Small intestine (tissue), 16 donors: ENCODE measurements at places on chromosomes 13 and 19. TPM values are rescaled to one million over a fixed set of nuclear protein-coding genes. Genes with fewer than 3 reads are reported as not detected.

DNA sequence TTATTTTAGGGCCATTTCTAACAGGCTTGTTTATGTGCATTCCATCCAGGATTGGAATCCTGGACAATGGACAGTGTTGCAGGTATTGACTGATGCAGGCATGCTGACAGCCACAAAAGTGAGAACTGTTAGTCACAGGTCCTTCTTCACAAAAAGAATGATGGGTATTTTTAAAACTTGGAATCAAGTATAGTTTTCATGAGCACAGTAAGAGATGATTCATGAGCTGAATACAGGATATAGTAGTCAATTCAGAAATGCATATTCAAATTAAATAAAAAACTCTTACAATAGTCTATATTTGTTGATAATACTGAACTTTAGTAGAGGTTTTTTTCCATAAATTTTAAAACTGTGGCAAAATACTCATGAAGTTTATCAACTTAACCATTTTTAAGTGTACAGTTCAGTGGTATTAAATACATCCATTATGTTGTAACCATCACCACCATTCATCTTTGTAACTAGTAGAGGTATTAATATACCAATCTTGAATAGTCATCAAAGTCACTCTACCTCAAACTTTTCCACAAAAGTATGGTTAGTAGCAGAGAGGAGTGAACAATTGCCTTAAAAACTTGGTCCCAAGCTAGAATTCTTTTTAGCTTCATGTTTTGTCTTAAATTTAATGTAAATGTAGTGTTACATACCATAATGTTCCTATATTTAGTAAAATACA lies 79.5 kb downstream of the KCNRG start:
- no peak overlapping the region for H3K4me3 ChIP-seq
- no peak for DNase-seq
- peaks cover 10% of the 10 kb centered on the region for H3K4me1 ChIP-seq
- no peaks in the 10 kb centered on the region for H3K36me3 ChIP-seq
- no peak overlapping the region for H3K27ac ChIP-seq
- no peaks in the 10 kb centered on the region for H3K27me3 ChIP-seq

The STARD13 gene
- 2.2 TPM for polyA plus RNA-seq

GRCh38 chr13:40220299-40220935 lies 446.0 kb downstream of the FOXO1 start:
- H3K27me3 ChIP-seq: no peaks in the 10 kb centered on the region
- H3K4me1 ChIP-seq: no peaks in the 10 kb centered on the region
- peak overlapping the region; percentile 89 for H3K27ac ChIP-seq
- no peak for DNase-seq
- H3K36me3 ChIP-seq: no peaks in the 10 kb centered on the region

GRCh38 chr19:34351382-34351826 lies 13.6 kb upstream of the GPI start:
- DNase-seq: no peak
- peaks cover 4% of the 10 kb centered on the region for H3K36me3 ChIP-seq
- H3K27ac ChIP-seq: no peak overlapping the region

DNA sequence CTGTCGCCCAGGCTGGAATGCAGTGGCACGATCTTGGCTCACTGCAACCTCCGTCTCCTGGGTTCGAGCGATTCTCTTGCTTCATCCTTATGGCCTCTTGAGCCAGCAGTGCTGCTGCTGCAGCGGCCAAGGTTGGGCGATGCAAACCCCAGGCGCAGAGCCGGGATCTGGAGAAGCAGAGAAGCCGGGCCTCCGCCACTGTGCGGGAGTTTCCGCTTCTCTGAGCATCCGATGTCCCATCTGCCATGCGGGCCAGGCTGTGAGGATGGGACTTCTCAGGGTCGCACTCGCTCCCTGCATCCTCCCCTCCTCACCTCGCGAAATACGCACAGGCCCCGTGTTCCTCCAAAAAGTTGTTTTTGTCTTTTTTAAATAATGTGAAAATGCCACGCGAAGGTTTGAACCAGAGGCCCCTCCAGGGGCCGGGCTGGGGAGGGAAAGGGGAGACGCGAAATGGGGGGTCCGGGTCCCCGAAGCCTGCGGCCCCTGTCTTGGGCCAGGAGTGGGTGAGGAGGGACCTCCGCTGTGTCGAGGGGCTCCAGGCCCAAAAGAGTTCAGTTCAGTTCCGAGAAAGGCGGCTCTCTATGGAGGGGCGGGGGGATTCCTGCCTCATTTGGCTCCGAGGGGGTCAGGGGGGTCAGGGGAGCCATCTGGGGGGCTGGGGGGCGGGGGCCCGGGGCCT lies 15.9 kb downstream of the CYTH2 start:
- H3K4me1 ChIP-seq: no peaks in the 10 kb centered on the region
- H3K4me3 ChIP-seq: no peak overlapping the region
- peaks cover 15% of the 10 kb centered on the region for H3K36me3 ChIP-seq
- no peaks in the 10 kb centered on the region for H3K27me3 ChIP-seq
- no peak overlapping the region for H3K27ac ChIP-seq
